ENCODE measurements at places on chromosomes 5 and 9.

- DNase-seq: no peak
Measured at GRCh38 chr5:92206681-92207080, 823.6 kb upstream of the ARRDC3 start.

- no peak for DNase-seq
Measured at GRCh38 chr9:99069075-99069474, 35.8 kb upstream of the TGFBR1 start.

GRCh38 chr9:32069169-32069813 is 315.2 kb upstream of the ACO1 start:
- no peak for DNase-seq

DNA sequence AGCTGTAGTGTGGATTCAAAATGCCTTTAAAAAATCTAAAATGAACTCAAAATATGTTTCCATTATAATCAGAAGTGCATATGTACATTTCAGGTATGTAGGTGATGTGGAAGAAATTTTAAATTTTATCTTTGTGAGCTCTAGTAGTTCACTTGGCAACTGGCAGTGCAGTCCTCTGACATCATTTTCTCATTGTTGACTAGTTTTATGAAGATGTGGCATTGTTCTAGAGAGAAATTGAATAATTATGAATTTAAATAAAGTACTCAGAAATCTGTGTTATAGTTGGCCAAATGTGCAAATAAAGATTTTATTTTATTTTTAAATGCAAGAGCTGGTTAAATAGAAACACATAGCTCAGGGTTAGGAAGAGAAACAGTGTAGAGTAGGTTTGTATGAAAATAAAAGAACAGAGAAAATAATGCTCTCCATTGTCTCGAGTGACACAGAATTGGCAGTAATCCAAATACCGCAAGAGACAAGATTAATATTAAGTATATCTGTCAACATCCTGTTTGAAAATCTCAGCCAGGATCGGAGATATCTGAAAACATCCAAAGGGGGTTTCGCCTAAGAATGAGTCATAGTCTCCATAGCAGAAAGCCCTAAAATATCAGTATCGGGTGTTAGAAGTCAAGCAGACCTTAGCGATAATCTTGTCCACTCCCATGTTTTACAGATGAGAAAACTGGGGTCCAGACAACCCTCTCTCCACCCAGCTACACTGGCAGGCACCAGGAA is 189.4 kb downstream of the CCDC192 start:
- DNase-seq: no peak

DNA sequence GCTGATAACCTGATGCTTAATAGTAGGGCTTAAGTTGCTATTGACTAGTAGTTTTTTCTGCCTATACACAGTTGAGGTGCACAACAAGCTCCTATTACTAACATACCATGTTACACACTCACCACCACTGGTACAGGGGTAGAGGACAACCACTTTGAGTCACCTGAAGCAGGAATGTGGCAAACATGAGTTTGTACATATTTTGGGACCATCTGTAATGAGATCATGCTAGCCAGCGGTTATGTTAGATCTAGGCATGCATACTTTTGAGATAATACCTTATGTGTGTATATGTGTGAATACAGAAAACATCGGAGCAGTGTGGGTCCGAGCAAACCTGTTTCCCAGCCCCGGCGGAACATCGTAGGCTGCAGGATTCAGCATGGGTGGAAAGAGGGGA is 72.8 kb upstream of the NXNL2 start:
- DNase-seq: no peak

DNA sequence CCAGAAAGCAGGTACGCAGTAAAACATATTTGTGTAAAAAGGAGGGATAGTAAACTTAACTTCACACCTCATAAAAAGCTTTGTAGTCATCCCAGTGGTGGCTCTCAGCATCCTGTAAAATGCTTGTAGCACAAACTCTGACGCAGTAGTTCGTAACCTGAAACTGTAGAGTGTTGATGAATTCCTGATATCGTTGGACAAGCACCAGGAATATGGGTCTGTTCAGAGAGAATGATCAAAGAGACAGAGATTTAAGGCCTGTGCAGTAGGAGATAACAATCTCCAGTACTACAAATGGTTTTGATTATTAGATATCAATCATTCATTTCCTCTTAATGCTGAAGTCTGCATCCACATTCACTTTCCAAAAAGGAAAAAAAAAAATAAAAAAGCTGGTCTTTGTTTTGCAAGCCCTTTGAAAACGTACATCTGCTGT is 148.5 kb downstream of the KIAA0825 start:
- DNase-seq: no peak

GRCh38 chr5:57259704-57260103 is 85.8 kb downstream of the GPBP1 start:
- DNase-seq: no peak

Measured in activated CD4-positive, alpha-beta T cell treated with anti-CD3 and anti-CD28 coated beads, Interleukin-2, amount 50 U/mL, for 24 hours (primary cell).